Muscle of back (tissue), 13 donors: ENCODE measurements at places on chromosomes 2 and 18. TPM values are rescaled to one million over a fixed set of nuclear protein-coding genes. Genes with fewer than 3 reads are reported as not detected.

- no peak for DNase-seq
Observed at GRCh38 chr2:226057914-226058313, 658.4 kb downstream of the NYAP2 start.

TMEM37 gene
- polyA plus RNA-seq: 7.2 TPM

DNA sequence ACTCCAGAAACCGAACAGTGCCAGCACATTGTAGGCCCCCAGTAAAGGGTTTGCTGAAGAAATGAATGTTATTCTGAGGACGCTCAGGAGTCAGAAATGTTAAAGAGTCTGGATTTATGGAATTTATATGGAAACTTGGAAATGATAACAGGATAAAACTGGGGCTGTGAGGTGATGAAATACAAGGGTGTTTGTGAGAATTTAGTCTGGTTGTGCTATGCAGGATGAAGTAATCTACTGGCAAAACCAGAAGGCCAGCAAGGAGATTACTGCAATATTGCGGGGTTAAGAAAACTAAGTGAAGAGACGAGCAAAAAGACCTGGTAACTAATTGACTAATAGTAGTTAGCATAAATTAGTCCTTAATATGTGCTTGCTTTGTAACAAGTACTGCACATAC, 467.8 kb downstream of the ZEB2 start:
- no peak for DNase-seq

THSD7B gene
- polyA plus RNA-seq: 1.6 TPM

DNA sequence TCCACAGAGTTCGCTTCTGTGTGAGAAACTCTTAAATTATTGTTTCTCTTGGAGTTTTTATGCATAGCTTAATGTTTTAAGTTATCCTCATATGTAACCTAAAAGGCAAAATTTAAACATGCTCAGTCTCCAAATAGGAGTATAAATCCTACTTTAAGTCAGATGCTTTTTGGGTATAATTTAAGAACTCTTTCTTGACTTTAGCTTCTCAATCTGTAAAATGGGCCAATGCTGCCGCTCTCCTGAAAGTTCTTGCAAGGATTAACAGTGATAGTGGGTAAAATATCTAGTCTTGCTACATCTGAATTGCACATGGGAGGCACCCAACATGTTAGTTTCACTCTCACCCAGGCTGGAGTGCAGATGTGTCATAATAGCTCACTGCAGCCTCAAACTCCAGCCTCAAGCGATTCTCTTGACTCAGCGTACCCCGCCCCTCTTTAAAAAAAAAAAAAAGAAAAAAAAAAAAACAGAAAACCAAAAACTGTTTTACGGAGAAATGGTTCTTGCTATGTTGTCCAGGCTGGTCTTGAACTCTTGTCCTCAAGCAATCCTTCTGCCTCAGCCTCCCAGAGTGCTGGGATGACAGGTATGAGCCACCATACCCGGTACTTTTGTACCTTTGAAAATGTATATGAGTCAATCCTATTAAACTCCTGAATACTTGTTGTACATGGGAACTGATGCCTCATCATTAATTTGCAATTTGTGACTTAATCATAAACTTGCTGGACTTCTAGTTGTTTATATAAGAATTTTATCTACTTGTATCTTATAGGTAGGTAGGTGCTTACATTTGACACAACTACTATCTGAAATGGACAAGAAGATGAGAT, 1.8 kb downstream of the FBXO48 start:
- no peak for DNase-seq

DNA sequence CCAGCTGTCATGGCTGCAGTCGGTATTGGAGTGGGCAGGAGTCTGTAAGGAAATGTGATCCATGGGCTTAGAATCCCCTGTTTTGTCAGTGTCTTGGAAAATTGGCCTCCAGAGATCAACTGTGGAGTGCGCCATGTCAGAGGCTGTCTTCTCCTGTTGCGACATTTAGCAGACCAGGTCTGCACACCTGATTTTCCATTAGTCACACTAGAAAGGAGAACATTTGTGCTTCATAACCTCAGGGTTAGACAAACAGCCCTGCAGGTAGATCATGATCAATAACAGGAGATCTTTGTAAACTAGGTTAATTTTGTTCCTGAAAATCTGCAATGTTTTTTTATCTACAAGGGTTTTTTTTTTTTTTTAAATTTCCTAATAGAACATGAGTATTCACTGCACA, 28.0 kb downstream of the LDLRAD4 start:
- DNase-seq: no peak
